ENCODE measurements at places on chromosomes 16 and 17.

GRCh38 chr16:31260136-31260931, 559 bp downstream of the ITGAM start:
- DNase-seq, result no peak

- no peak for DNase-seq
Observed at GRCh38 chr17:50194934-50195865, 6.2 kb downstream of the COL1A1 start.

DNA sequence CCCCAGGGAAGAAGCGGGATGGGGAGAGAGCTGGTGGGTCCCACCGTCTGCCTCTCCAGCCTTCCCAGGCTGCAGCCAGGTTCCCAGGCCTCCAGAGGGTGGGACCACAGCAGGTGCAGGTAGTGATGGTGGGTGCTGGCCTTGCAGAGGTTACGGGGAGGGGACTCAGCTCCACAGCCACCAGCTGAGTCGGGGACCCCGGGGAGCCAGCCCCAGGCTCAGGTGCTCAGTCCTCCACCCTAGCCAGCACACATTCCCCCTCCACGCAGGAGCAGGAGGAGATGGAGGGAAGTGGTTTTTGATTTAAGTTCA, 5.0 kb downstream of the TP53I13 start:
- DNase-seq, result no peak

DNA sequence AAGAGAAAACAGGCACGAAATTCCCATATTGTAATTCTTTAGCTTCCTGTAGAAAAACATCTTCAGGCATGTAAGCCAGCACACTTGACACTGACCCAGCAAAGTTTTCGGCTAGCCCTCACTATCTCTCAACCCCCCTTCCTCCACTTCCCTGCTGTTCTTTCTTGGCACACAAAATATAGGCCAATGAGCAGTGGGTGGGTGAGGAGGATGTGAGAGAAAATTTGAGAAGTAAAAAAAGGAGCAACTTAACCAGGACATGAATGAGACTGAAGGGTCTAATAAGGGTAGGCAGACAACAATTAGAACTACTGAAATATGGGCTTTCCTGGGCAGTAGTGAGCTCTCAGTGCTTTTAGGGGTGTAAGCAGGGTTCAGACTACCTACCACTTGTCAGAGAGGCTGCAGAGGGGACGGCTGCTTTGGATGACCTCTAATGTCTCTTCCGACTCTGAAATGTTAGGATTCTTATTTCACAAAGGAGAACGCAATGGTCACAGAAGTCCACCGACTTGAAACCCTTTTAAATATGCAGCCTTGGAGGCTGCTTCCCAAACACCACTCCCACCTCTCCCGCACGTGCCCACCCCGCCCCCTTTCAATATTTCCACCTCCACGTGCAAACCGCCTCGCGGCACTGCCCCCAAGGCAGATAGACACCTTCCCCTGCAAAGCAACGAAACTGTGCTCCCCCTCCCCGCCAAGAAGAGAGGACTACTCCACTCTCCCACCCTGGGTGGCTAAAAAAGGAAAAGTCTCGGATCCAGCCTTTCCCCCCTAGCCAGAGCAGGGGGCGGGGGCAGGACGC, 889 bp downstream of the MBTD1 start:
- DNase-seq, result no peak

GRCh38 chr17:50423553-50424159, 2.4 kb upstream of the ACSF2 start:
- DNase-seq, result peak; percentile 75

DNA sequence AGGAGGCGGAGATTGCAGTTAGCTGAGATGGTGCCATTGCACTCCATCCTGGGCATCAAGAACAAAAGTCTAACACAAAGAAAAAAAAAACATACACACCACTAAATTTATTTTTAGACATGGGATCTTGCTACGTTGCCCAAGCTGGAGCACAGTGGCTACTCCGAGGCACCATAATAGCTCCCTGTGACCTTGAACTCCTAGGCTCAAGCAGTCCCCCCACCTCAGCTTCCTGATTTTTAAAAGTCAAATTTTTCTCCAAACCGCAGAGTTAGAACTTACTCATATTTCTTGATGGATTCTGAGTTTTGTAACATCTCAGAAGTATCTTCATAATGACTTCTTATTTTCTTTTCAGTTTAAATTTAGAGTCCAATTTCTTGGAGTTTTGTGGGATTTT, 3.4 kb downstream of the CMTM4 start:
- DNase-seq, result no peak

GRCh38 chr17:81371910-81372760, 23.1 kb upstream of the BAHCC1 start:
- DNase-seq, result peak; percentile 67

GRCh38 chr17:40319651-40320540, 10.9 kb downstream of the RARA start:
- no peak for DNase-seq

GRCh38 chr16:12160249-12160648, 183.7 kb downstream of the SNX29 start:
- DNase-seq, result no peak
